NCI-H1694 (cell line): ENCODE measurements at places on chromosomes 5 and 9.

DNA sequence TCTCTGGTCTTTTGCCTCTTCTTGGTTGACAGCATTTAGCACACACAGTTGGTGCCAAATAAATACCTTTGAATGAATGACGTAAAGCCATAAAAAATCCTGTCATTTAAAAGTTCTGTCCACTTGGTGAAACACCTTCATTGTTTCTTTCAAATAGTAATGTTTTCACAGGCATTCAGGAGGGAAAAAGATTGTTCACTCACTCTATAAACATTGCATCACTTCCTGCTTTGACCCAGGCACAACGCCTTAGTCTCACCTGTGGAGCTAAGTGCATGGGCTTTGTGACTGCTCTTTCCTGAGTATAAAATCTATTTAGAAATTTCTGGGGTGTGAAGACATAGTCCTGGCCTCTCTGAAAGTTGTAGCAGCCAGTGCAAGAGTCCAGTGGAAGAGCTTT, 88.9 kb upstream of the CXCL14 start:
- no peak for DNase-seq

GRCh38 chr9:94054716-94055115, 29.5 kb upstream of the PTPDC1 start:
- DNase-seq, result no peak

GRCh38 chr5:129438322-129438721, 21.8 kb upstream of the ADAMTS19 start:
- no peak for DNase-seq

DNA sequence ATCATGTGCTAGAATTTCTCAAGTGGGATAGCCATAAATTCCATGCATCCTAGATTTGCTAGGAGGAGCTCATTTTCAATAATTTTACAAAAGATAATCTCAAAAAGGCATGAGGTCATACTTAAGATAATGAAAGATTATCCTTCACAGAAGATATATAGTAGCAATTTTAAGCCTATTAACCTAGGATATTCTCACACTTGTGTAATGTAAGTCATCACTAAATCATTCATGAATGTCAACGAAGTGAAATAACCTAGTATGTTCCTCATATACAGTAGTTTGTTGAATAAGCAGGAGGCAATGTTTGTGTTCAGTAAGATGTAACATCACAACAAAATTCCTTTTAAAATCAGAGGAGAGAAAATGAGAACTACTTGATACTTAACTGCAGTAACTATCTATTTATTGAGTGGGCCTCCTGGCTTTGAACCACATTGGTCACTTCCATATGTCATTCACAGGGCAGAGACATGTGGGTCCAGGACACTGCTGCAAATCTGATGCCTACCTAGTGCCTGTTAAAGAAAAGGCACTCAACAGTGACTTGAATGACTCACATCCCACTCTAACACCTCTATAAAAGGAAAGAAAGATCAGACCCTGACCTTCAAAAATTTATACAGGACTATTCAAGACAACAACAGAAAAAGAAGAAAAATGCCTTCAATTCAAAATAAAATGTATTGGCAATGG, 8.2 kb downstream of the LIFR start:
- no peak for DNase-seq

DNA sequence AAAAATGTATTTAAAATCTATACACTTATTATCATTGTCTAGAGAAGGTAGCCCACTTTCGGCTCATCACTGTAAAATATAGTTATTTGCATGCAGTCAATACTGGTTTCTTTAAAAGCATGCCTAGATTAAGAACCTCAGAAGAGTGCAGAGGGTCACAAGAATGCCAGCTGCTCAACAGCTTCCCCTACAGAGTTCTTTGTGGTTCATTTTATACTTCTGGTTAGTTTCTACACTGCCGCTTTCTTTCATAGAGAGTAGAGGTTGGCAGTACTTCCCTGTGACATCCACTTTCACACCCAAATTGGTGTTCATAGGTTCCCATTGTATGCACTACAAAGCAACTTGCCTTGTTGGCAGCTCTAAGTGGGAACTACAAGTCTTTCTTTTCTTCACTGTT, 137.3 kb downstream of the KIAA0825 start:
- DNase-seq, result no peak

DNA sequence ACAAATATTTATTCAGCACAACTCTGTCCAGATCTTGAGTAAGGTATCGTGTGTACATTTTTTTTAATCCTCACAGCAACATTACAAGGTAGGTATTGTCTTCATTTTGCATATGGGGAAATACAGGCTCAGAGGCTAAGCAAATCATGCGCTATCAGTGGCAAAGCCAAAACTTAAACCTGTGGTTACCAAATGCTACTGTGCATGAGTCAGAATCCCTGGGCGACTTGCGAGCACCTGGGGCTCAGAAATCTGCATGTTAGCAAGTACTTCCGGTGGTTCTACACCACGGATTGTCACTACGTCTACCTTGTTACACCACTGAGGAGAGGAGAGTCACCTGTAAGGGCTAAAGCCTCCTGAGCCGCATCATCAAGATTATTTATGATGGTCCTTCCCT, 21.3 kb downstream of the C5orf58 start:
- DNase-seq, result no peak

DNA sequence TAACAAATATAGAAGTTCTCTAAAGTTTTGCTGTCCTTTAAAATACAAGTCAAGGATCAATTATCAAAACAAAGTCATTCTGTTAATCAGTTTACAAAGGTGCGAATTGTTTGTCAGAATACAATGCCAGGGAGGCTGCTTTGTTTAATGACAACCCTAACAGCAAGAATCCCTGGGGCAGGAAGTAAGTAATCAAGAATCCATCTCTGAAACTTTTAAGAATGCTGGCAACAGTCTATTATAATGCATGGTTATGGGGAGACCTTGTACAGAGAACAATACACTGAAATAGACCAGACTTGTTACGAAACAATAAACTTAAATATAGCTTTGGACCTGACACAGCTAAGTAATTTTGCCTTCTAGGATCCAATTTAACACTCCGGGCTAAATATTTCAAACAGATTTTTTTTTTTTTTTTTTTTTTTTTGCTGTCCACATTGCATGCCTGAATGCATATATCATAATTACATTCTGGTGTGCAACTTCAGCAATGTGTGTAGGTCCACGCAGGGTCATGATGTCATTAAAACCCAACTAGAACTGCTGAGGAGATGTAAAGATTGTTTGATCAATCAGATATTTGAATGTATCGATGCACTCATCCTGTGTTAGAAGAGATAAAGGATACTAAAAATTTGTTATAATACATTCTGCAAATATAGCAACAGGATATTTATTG, 421.3 kb downstream of the CETN3 start:
- DNase-seq, result no peak

DNA sequence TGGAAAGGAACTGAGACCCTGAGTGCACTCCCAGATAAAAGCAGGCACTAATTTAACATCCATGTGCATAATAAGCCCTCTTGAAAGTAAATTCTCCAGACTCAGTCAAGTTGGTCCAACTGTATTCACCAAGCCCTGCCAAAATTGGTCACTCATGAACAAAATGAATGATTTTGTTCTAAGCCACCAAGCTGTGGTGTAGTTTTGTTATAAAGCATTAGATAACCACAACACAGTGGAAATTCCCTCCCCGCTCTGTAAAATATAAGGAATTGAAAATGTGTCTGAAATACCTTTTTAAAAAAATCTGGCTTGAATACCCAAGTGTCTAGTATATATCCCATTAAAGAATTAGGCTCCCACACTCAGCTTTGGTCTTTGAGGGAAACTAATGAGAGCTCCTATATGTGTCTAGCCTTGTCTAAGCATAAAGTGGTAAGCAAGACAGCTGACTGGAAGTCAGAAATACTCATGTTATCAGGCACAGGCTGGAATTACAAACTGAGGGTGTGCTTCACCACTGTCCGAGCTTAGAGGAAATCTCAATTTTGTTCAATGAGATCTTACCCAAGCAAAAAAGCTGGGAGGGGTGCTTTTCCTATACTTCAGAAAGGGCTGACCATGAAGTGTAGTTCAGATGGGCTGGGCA, 33.2 kb downstream of the IDNK start:
- no peak for DNase-seq

- DNase-seq, result no peak
Measured at GRCh38 chr5:136094913-136095641, 37.6 kb upstream of the SMAD5 start.

DNA sequence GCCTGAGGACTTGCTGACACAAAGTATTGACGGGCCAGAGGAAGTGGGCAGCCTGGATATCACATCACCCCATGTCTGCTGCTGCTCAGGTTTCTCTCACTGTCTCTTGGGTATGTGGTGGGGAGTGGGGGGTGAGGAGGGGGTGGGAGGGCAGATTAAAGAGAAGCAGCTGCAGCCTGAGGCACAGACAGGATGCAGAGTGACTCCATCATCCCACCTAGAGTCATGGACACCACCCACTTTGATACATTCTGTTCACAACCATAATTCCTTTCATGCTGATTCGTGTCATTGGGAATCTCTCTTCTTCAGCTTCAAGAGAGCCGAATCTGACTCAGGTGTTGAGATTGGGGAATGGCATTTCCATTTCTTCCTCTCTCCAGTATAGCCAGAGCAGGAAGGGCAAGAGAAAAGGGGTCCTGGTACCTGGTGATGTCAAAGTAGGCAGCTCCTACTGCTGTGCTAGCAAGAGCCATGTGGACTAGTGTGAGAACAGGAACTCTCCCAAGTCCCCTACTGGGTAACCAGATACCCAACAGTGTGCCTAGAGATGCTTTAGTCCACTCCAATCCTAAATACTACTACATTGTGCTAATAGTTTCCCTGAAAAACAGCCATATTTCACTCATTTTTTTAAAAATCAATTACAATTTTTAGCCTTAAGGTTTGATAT, 22.4 kb downstream of the GRAMD2B start:
- no peak for DNase-seq

DNA sequence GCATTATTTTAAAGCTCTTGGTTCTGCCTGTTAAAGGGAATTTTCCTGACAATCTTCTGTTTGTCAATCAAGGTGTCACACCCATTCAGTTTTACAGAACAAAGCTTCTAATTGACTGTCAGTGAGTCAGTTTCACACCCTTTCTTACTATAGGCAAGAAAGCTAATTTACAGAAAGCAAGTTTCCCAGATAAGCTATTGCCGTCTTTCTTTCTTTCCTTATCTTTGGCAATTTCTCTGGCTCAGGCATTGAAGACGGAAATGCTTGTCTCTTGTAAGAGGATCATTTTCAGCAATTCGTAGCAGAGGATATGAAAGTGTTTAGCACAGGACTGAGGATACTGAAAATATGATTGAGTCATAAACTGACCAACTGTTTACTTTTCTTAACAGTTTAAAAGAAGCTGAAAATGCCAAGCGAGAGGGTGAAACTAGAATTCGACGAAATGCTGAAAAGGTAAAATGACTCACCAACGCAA, 27.0 kb downstream of the SPINK5 start:
- DNase-seq, result no peak

GRCh38 chr9:78132701-78133058, 101.1 kb upstream of the GNAQ start:
- DNase-seq, result no peak

DNA sequence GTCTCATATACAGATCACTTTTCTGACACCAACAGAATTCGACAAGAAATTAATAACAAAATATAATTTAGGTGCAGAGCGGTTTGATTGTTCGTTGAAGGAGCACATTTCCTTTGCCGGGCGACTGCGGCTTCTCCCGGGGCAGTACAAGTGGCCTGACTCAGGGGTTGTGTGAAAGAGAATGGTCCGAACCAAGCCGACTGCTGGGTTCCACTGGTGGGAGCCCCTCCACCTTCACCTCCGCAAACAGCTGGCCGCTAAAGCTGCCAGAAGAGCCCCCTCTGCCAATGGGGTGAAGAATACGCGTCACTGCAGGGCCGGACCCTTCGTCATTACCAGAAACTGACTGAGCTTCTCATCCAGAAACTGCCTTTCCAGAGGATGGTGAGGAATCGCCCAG, 156.0 kb upstream of the IFNE start:
- DNase-seq, result no peak

- DNase-seq, result no peak
Measured at GRCh38 chr5:10399839-10400238, 41.8 kb upstream of the ROPN1L start.

- DNase-seq, result no peak
Measured at GRCh38 chr5:123199527-123199926, 110.5 kb downstream of the PRDM6 start.

DNA sequence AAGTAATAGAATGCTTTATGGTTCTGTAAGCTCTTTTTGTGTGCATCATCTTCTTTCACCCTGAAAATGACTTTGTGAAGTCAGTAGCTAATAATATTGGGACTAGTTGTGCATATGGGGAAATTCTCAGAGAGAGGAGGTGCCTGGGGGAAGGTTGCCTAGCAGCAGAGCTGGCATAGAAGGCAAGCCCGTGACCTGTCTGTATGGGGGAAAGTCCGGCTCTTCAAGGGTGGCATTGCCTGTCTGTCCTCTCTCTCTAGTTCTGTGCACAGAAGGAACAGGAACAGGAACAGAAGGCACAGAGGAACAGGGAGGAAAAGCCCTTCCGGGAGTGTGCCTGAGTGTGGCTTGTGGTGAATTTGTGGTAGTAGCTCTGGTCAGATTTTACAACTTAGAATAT, 33.1 kb downstream of the SH3GL2 start:
- DNase-seq, result no peak
